ENCODE measurements at places on chromosomes 5 and 9. TPM values are rescaled to one million over a fixed set of nuclear protein-coding genes. Genes with fewer than 3 reads are reported as not detected.

The SPATA31A3 gene
- not detected for total RNA-seq

The ENTPD2 gene
- total RNA-seq: not detected

The SIT1 gene
- 28.0 TPM for total RNA-seq

GRCh38 chr9:133429641-133430161 is 7.5 kb downstream of the ADAMTS13 start:
- DNase-seq: peak; percentile 40

DNA sequence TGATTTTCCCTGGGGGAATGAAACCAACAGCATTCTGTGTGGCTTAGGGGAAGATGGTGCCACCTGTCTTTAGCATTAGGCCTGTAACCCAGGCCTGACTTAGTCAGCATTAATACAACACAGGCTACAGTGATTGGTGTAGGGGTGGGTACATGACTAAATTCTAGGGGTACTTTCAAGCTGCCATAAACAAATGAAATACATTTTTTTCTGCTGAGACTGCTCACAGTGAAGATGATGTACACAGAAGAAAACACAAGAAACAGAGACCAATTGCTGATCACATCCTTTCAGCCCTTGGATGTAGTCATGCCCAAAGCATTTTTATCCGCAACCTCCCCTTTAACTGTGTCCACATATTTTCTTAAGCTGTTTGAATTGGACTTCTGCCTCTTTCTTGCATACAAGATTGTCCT is 527.2 kb downstream of the KCTD16 start:
- DNase-seq: no peak

DNA sequence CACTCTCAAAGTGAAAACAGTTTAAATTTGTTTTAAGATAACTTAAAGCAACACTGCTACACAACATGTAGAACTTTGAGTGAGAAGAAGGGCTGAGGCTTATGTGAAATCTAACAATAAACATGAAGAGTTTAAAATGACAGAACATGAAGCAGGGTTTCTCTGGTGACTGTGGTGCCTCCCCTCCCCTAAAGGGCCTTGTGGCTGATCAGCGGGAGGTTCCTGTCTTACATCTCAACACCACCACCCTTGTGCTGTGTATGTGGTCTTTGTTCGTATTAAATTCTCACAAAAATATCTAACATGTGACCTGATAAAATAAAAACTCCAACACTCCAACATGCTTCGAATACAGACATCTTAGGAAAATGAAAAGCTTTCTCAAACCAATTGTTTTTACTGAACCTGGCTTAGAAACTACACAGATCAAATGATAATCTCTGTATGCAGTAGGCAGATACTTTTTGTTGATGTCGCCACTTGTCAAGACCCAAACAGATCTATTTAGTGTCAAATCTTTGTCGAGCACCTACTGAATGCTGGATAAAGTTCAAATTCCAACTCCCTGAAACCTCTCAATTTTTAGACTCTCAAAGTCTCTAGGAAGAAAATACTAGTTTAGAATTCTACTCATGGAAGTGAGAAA is 9.9 kb upstream of the IQGAP2 start:
- DNase-seq: no peak

Measured in activated B cell treated with CpG ODN at 0.5 μM for 24 hours (primary cell).